ENCODE measurements at places on chromosomes 1 and 21. TPM values are rescaled to one million over a fixed set of nuclear protein-coding genes. Genes with fewer than 3 reads are reported as not detected.

DPT gene
- 1.7 TPM for total RNA-seq

TSPAN1 gene
- 0.43 TPM for total RNA-seq

CBS gene
- 92.4 TPM for total RNA-seq

SAMSN1 gene
- 0.86 TPM for total RNA-seq

GBP6 gene
- total RNA-seq = not detected

TARBP1 gene
- total RNA-seq = 20.3 TPM

TCHHL1 gene
- total RNA-seq = not detected

PPP1R12B gene
- total RNA-seq = 22.9 TPM

ELF3 gene
- 0.32 TPM for total RNA-seq

CNIH3 gene
- total RNA-seq = 11.3 TPM

RPTN gene
- not detected for total RNA-seq

ARTN gene
- total RNA-seq = not detected

ETNK2 gene
- 12.2 TPM for total RNA-seq

AADACL3 gene
- not detected for total RNA-seq

GJB4 gene
- not detected for total RNA-seq

FAM163A gene
- total RNA-seq = under 0.01 TPM

CYP4Z1 gene
- total RNA-seq = not detected

- DNase-seq = no peak
Measured at GRCh38 chr21:44582055-44582454, 1.7 kb upstream of the KRTAP10-5 start.

GRCh38 chr1:31505911-31506497, 70.3 kb upstream of the TINAGL1 start:
- DNase-seq = no peak

DNA sequence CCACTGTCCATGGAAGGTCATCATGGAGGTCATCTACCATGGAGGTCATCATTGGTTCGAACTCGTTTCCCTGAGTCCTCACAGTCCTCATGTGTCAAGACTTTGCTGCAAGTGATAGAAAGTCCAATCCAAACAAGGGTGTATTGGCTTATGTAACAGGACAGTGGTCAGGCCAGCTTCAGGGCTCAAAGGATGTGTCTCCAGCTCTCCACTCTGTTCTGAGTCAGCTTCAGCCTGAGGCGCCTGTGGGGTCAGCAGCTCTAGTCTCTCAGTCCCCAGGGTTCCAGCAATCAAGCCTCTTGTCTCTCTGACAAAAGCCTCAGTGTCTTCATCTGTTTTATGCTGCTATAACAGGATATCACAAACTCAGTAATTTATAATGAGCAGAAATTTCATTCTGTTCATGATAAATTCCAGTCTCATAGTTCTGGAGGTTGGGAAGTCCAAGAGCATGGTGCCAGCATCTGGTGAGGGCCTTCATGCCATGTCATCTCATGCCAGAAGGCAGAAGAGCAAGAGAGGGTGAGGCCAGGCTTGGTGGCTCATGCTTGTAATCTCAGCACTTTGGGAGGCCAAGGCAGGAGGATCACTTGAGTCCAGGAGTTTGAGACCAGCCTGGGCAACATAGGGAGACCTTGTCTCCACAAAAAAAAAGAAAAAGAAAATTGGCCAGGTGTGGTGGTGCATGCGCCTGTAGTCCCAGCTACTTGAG, 19.5 kb downstream of the A3GALT2 start:
- DNase-seq = peak; percentile 47

DNA sequence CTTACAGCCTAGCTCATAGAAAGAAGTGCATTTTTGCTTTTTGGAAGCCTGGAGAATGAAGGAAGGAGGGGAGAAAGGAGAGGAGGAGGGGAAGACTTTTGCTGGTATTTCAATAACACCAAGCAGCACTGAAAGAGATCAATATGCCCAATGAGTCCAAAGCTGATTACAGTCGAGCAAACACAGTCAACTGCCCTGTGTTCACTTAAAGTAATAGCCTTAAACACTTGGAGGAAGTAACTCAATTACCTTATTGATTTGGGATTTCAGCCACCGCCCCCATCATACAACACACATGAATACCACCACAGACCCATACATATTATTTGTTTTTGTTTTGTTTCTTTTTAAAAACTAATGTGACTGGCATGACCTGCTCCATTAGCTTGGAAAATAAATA, 23.3 kb upstream of the RXRG start:
- no peak for DNase-seq

GRCh38 chr21:30518876-30519275, 16.9 kb upstream of the KRTAP19-5 start:
- DNase-seq = no peak

- no peak for DNase-seq
Measured at GRCh38 chr1:102942324-102942723, 166.0 kb downstream of the COL11A1 start.

- no peak for DNase-seq
Measured at GRCh38 chr1:226951286-226952117, 11.4 kb downstream of the COQ8A start.

DNA sequence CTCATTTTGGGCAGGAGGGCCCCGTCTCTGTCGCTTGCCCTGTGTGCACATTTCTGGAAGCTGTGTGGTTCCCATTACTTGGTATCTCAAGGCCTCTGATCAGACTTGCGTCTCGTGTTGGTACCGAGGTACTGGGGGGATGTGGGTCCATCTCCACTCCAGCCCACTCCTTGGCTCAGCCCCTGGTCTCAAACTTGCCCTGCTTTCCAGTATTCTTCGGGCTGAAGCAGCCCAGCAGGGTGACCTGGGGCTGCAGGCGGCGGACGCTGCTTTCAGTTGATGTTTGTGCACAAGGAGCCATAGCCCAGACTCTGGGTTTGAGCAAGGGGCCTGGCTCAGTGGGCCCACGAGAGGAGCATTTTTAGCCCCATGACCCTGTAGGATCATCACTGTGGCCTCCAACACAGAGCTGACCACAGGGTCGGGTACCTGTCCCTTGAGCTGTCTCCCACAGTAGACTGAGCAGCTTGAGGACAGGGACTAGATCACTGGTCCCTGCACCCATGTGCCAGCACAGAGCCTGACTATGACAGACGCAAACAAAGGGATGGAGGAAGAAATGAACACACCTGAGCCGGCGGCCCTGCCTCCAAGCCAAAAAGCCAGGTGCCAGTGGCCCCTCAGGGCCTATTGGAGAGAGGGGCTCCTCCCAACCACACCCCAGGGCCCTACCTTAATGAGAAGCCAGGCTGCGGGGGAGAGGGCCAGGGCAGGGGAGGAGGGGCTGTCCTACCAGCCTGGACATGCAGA, 46.8 kb downstream of the CHD5 start:
- DNase-seq = no peak

GRCh38 chr1:229480495-229480894, 27.6 kb downstream of the NUP133 start:
- DNase-seq = no peak

DNA sequence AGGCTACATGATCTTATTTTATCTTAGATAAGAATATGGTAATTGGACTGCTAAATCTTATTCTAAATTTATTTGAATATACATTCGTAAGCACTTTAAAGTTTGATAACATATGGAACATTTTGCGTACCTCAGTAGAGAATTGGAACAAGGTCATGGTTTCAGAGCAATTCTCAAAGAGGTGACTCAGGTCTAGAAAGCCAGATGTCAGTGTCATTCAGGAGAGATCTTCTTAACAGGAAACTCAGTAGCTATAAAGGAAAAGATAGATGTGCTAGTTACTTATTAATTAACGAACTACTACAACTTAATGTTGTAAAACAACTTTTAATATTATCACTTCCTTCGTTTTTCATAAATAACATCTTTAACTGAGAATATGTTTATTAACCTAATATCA, 142.5 kb downstream of the USP25 start:
- DNase-seq = no peak

DNA sequence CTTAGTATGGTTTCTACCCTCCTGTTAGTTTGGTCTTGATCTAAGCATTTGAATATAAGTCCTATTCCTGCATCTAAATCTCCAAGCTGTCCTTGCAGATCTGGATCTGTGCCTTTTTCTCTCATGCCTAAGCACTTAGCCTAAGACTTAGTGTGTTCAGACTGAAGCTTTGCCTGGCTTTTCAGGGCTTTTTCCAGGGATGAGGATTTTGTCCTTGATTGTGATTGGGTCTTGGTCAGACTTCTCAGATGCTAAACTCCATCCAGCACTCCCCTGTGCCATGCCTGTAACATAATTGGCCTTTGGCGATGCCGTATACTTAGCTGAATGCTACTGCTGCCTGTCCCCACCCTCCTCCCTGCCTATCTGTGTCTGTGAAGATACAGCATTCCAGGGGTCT, 98.1 kb upstream of the NRIP1 start:
- DNase-seq = no peak

- no peak for DNase-seq
Measured at GRCh38 chr1:92619466-92620189, 132.9 kb upstream of the GFI1 start.

GRCh38 chr1:80536461-80536860, 1264.3 kb upstream of the ADGRL2 start:
- DNase-seq = no peak

DNA sequence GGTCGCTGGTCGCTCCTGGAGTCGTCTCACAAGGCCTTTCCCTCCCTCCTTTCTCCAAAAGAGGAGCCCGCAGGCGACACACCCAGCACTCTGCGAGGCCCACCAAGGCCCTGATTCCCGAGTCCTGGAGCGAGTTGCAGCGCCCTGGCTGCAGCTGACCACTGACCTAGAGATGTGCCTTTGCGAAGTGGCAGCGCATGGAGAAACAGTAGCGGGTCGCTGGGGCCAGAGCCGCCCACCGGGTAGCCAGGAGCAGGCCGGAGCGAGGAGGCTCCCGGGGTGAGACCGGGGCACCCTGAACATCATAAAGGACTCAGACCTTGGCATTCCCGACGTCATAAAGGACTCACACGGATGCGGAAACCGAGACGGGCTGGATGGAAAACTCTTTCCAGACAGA, 10.3 kb upstream of the NBPF11 start:
- no peak for DNase-seq

GRCh38 chr1:23727362-23727811, 15.9 kb upstream of the ELOA start:
- peak; percentile 98 for DNase-seq

DNA sequence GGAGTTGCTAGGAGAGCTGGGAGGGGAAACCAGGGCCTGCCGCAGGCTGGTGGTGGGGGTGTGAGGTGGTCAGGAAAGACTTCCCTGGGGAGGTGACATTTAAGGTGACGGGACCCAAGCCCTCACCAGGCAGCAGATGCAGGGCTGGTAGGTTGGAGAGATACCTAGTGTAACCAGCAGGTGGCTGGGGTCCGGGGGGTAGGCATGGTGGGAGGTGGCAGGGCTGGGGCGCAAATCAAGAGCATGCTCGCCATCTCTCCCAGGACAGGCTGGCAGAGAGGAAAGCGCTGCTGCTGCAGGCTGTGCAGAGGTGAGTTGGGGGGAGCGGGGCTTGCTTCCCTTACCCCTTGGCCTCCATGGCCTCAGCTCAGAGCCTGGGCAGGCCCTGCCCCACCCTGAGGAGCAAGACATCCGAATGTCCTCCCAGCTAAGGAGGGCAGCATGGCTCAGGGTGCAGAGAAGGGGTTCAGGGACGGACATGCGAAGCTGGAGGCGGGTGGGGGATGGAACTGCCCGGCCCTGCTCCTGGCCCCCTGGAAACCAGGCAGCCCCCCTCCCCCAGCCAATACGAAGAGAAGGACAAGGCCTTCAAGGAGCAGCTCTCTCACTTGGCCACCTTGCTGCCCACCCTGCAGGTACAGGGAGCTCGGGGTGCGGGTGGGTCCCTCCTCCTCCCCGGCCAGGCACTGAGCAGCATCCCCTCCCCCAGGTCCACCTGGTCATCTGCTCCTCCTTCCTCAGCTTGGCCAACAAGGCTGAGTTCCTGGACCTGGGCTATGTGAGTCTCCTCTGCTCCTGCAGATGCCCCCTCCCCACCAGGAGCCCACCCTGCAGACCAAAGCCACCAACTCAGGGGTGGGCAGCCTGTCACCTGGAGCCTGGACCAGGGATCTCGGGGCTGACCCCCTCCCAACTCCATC, 4.0 kb downstream of the RNF207 start:
- no peak for DNase-seq

- DNase-seq = no peak
Measured at GRCh38 chr1:235327559-235328270, at the start of gene ARID4B. Gene ARID4B, minus strand, starts transcription at chr1:235328179. Its CDS starts 1,260 bp downstream, at chr1:235326919.

- peak; percentile 75 for DNase-seq
Measured at GRCh38 chr21:35084869-35085268, 35.8 kb upstream of the RUNX1 start.

GRCh38 chr1:8274352-8274751, 43.6 kb upstream of the SLC45A1 start:
- no peak for DNase-seq

DNA sequence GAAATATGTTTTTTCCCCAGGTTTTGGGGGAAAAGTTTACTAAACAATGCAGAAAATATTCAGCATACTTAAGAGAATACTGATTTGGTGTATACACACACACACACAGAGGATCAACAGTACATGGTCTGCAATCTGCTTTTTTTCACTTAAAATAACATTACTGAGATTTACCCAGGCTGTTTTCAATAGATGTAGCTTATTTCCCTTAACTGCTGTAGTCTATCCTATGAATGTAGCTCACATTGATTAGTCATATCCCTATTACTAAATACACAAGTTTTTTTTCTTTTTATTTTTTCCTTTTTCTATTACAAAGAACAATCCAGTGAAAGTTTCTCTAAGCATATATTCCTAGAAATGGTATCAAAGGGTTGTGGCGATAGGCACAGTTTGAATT, 266.7 kb upstream of the GREM2 start:
- DNase-seq = no peak

DNA sequence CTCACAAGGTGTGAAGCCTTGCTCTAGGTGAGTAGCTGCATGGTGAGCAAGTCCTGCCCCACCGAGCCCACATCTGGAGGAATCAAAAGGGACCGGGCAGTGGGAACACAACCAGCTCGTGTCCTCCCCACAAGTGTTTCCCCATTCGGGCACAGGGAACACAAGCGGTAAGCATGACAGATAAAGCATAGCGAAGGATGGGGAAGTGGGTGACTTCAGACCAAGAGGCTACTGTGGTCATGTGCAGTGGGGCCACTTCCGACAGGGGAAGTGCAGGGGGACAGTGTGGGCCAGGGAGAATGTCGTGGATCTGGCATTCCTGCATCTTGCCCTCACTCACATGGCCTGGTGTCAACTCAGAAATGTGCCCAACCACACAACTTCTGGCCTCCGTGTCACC, 306.2 kb downstream of the FAM72C start:
- no peak for DNase-seq

GRCh38 chr21:20970691-20971090, 27.5 kb upstream of the NCAM2 start:
- no peak for DNase-seq

GRCh38 chr1:175297291-175297690, 104.7 kb upstream of the KIAA0040 start:
- no peak for DNase-seq
